Brain pericyte (primary cell): ENCODE measurements at places on chromosomes 1 and 21.

DNA sequence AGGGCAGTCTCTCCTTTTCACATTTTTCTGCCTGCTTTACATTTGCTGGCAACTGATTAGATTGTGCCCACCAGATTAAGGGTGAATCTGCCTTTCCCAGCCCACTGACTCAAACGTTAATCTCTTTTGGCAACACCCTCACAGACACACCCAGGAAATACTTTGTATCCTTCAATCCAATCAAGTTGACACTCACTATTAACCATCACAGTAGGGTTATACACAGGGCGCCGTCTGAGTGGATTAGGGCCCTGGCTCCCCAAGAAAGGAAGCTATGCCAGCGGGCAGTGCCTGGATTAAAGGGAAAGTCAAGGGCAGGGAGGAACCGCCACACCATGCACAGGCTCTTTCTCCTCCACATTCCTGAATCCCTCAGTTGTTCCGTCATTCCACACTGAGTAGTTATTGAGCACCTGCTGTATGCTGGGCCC is 56.2 kb downstream of the EVA1C start:
- DNase-seq: no peak

DNA sequence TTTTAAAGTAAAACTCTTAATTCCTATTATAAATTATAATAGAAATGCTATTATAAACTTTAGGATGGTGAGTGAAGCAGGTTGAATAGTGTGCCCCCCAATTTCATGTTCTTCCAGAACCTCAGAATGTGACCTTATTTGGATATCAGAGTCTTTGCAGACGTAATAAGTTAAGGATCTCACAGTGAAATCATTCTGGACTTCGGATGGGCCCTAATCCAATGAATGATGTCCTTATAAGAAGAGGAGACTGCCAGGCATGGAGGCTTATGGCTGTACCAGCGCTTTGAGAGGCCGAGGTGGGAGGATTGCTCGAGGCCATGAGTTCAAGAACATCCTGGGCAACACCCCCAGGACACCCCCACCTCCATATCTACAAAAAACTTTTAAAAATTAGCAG is 9.4 kb upstream of the MT1HL1 start:
- no peak for DNase-seq

DNA sequence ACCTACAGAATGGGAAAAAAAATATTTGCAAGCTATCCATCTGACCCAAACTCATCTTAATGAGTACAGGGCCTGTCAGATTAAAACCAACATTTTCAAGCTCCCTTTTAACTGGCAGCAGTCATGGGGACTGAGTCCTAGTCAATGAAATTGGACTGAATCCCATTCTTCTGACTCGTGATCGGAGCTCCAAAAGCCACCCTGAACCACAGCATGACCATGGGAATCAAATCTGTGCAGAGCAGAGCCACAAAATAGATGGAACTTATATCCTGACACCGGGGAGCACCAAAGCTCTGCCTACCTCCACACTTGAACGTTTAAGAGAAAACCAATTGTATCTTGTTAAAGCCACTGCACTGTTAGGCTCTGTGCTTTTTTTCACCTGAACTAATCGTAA is 5.0 kb upstream of the RWDD3 start:
- no peak for DNase-seq

- DNase-seq: no peak
Observed at GRCh38 chr1:107966550-107966949, 1.6 kb upstream of the VAV3 start.

DNA sequence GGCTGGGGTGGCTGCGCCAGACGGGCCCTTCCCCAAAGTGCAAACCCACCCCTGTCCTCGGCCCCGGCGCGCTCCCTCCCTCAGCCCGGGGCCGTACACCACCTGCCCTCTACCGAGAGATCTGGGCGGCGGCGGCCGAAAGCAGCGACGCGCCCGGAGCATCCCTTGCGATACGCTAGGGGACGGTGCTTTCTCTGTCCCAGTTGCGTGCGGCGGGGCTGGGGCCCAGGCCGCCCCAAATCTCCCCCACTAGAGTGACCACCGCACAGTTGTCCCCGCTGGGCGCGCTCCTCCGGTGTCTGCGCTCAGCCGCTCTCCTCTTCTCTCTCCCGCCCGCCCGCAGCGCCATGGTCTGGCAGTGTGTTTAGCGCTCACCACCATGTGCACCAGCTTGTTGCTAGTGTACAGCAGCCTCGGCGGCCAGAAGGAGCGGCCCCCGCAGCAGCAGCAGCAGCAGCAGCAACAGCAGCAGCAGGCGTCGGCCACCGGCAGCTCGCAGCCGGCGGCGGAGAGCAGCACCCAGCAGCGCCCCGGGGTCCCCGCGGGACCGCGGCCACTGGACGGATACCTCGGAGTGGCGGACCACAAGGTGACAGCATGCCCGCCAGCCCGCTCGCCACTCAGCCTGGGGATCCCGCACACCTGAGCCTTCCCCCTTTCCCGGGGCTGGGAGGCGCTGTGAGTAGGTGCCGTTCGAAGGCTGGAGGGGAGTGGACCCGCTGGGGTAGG is 1.0 kb downstream of the ST6GALNAC5 start:
- DNase-seq: no peak

GRCh38 chr1:164716992-164717703 is 158.2 kb downstream of the PBX1 start:
- DNase-seq: no peak

- no peak for DNase-seq
Observed at GRCh38 chr1:35808450-35809113, 766 bp downstream of the AGO4 start.

DNA sequence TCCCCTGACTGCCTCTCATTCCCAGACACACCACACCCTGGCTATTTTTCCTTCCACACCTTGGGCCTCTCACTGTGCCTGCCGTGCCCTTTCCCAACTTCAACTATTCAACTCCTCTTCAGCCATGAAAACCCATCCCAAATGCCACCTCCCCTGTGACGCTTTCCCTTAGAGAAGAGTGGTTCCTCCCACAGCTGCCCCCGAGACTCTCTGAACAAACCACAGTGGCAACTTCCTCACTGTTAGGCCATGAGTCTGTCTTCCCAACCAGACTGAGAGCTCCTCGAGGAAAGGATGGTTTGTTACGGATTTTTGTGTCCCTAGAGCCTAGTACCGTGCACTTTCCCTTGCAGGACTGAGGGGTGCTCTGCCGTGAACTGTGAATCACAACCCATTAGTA is 59.2 kb downstream of the LRRN2 start:
- DNase-seq: no peak

- no peak for DNase-seq
Observed at GRCh38 chr1:44405798-44406736, 1.0 kb downstream of the RNF220 start.

GRCh38 chr1:7535934-7536878 is 234.9 kb upstream of the VAMP3 start:
- DNase-seq: no peak

DNA sequence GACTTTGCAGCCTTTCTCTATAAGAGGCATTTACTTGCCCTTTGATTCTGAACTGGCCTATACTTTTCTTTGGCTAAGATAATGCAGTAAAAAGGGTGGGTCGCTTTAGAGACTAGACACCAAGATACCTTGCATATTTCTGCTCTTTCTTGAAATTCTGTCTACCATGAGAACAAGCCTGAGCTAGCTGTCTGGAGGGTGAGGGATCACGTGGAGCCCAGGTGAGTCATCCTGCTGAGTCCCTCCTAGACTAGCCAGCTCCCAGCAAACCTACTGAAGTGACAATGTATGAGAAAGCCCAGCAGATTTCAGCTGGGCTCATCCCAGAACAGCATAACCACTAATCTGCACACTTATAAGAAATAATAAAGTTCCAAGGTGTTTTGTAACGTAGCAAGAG is 408.0 kb upstream of the KAZN start:
- no peak for DNase-seq

DNA sequence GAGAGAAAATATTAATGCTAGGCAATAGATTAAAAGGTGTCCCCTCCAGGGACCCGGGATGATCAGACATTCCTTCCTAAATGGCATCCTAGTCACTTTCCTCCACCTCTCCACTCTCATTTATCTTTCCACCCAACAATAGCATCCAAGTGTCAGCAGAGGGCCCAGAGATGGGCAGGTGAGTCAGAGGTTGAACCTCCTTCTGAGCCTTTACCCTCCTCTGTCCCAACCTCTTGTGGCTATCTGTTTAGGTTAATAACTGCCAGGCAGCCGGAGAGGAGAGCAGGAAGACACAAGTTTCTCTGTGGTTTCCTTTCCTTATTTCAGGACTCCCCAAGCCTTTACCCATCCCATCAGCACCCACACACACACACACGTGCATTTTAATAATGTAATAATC is 4.1 kb downstream of the GJA5 start:
- DNase-seq: no peak

DNA sequence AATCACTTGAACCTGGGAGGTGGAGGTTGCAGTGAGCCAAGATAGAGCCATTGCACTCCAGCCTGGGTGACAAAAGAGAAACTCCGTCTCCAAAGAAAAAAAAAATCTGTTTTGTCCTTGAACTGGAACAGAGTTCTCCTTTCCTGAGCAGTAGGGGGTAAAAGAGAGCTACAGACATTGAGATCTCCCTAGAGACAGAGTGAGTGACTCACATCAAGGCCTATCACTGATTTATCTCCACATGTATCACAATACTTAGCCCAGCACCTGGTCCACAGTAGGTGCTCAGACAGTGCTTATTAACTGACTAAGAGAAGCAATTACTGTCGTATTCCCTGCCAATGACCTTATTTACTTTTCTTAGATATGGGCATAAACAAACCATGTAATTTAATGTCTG is 354.1 kb upstream of the C1orf87 start:
- no peak for DNase-seq

GRCh38 chr1:184747089-184747955 is 7.3 kb downstream of the EDEM3 start:
- no peak for DNase-seq

GRCh38 chr1:31013187-31013864 is 52.2 kb downstream of the PUM1 start:
- no peak for DNase-seq

- DNase-seq: no peak
Observed at GRCh38 chr1:172837816-172838679, 179.1 kb downstream of the FASLG start.

DNA sequence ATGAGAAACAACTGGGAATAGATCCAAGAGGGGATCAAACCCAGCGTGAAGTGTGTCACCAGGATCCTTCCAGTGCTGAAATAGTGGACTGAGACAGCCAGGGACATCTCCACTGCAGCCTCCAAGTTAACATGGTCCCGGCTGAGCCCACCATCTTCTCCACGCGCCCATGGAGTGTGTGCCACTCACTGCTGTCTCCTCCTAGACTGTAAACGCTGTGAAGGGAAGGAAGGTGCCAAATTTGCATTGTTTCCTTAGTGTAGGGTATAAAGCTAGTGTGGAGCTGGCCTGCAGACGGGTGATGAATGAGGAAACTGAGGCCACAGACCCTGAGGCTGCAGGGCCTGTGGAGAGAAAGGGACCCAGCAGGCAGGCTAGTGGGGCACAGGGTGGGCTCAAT is 183.6 kb downstream of the FOXD2 start:
- no peak for DNase-seq

GRCh38 chr1:236687273-236687672 is 974 bp downstream of the ACTN2 start:
- no peak for DNase-seq

GRCh38 chr1:43861988-43862735 is 71.4 kb upstream of the ARTN start:
- DNase-seq: no peak

DNA sequence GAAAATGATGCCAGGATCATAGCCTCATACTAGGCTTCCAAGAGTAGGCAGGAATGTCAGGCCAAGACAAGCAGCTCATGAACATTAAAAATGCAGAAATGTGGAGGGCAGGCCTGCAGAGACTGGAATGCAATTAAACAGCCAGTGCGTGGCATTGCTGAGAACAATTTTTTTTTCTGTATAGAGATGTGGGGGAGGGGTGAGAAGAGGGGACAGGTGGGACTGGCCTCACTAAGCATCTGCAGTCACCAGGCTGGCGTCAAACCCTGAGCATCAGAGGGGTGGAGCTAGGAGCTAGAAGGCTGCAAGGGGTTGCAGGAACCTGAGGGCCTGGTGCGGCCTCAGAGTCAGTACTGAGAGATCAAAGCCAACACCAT is 114.1 kb downstream of the TNR start:
- no peak for DNase-seq

DNA sequence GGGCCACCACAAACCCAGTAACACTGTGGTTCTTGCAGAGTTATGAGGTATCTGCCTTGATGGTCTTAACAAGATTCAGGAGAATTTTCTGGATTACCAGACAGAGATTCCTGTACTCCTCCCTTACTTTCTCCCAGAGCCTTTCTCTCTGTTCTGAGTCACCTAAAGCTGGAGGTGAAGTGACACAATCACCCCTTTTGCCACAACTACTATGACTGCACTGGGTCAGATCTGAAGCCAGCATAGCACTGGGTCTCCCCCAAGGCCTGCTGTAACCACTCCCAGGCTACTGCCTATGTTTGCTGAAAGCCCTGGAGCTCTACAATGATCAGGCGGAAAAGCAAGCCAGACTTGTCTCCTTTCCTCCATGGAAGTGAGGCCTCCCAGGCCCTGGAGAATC is 156.7 kb upstream of the NEGR1 start:
- no peak for DNase-seq

- DNase-seq: no peak
Observed at GRCh38 chr1:64595871-64596515, 126.1 kb downstream of the CACHD1 start.

- DNase-seq: no peak
Observed at GRCh38 chr21:46087641-46088040, 10.3 kb upstream of the COL6A2 start.

GRCh38 chr21:16913010-16913409 is 599.8 kb upstream of the CXADR start:
- DNase-seq: no peak

DNA sequence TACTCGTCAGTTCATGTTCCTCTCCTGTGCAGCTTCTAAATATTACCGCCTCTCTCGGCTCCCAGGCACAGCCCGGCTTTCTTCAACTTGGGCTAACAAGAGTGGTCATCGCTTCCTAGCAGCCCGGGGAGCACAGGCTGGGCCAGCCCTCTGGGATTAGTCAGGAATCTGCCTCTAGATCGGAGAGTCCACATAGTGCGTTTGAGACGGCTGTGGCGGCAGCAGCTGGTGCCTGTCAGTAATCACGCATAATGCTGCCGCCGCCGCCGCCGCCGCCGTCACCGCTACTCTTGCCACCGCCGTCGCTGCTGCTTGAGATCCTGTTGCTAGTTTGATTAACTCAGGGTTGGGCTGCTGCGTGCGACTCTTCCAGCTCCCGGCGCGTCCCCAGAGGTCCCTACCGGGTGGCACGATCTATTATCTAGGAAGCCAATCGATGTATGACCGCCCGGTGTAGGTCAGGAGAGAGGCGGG is at the start of gene RXRG:
TSS of gene RXRG (minus strand) at position 230 of the 474 bp plus-strand sequence. CDS start 233 bp downstream, outside the sequence.
- DNase-seq: no peak

GRCh38 chr1:14138135-14138506 is 438.1 kb downstream of the PRDM2 start:
- DNase-seq: no peak

- DNase-seq: no peak
Observed at GRCh38 chr1:160664573-160665051, 17.8 kb upstream of the SLAMF1 start.

DNA sequence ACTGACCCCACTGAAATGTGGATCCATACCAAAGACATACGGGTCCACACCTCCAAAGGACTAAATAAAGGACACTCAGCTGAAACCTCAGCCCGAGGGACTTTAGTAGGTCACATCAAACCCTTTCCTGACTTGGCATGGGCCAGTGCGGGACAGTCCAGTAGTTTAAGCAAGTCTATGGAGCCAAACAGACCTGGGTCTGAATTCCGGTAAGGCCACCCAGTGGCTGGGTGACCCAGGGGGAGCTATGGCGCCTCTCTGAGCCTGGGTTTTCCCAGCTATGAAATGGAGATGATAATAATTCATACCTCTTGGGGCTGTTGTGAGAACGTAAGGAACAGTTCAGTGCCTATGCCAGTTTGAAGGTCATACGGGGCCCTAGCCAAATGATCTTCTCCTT is 36.2 kb upstream of the ZBTB40 start:
- no peak for DNase-seq
